T-helper 22 cell (primary cell): ENCODE measurements at places on chromosomes 2 and 18.

GRCh38 chr2:206543073-206543472 lies 99.2 kb upstream of the FAM237A start:
- DNase-seq = no peak

DNA sequence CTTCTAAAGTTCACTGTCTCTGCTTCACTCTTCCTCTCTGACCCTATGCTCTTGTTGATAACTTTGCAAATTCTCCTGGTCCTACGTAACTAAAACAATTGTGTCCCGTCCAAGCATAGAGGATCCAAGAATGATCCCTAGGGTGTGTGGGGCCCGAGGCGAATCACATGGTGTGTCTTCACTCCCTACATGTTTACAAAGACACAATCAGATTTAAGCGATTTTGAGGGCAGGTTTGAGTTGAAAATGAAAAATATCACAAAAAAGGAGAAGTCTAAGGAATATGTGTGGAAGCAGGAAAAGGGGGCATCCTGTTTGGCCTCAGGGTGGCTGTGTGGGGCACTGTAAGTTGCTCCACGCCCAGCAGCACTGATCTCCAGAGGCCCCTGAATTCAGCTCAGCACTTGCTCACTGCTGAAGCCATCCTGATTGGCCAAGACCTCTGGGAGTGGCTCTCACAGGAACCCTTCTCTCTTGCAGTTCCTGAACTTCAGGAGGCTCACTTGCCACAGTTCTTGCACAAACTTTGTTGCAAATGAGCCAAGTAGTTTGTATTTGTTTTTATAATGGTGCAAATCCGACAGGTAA lies 363.6 kb downstream of the ZNF521 start:
- DNase-seq = no peak

DNA sequence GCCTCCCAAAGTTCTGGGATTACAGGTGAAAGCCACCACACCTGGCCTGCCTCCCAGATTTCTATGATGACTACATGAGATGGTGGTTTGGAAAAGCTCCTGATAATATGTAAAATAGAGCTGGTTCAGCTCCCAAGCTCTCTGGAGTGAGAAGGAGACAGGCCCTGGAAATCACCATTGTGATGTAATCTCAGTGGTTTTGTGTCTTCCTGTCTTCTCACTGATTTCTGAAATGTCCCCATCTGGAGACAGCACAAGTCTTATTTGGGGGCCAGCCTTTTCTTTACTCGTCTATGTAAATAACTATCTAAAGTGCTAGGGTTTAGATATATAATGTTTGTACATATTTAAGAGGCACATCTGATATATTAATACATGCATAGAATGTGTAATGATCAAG lies 64.0 kb downstream of the CCNT2 start:
- no peak for DNase-seq

GRCh38 chr18:43819397-43819796 lies 542.1 kb upstream of the SYT4 start:
- DNase-seq = no peak
